Right kidney (tissue), 9 donors: ENCODE measurements at places on chromosomes 5 and 9.

GRCh38 chr9:127539982-127540663 lies 72.0 kb upstream of the STXBP1 start:
- no peak for DNase-seq

DNA sequence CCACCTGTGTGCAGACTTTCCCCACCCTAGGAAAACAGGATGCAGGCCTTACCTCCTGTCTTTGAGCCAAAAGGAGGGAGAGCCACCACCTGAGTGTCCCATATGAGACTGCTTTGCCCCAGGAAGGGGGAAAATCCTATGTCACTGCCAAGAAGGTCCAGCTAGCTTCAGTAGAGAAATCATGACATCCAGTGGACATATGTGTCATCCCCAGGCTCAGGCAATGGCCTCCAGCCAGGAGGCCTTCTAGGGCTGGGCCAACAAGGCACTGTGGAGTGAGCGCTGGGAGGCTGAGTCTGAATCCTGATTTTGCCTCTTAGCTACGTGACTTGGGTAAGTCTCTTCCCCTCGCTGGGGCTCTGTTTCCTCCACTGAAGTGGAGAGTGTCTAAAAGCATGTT lies 60.2 kb downstream of the SMIM23 start:
- DNase-seq: no peak

DNA sequence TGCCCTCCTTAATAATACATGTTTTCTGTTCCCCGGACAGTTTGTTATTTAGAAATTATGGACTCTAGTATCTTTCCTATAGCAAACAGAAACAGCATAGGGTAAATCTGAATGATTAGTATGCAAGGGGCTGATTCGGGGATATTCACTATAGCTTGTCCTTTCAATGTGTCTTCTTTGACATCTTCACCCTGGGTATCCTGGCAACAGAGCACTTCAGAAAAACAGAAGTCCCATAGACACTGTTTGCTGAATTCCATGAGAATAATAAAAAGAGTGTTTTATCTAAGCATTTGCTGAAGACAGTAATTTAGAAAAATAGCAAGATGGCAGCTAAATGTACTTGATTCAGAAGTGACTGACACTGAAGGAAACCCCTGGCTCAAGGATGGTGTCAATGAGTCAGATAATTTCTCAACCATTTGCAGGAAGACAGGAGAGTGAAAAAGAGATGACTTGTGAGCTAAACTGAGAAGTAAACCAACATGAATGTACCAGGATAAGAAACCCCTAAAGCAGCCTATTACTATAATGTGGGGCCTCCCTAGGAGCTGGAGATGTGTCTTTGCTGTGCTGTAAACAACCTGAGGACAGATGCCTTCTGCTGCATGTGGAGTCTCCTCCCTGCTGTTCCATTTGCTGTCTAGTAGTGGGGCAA lies 246.2 kb downstream of the MAN2A1 start:
- DNase-seq: no peak

DNA sequence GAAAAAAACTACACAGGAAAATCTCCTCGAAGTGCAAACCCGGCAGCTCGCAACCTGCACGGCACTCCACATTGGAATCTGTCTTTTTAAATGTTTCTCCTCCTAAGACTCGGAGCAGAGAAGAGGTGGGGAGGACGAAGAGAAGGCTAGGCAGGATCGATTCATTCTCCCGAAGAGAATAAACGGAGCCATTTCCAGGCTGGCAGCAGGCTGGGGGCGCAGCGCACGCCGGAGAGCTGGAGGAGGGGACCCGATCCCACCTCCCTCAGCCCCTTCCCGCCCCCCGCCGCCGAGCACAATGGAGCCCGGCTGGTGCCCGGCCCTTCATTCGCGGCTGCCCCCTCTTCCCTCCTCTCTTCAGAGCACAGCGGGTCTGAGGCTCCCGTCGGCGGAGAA lies 628 bp downstream of the HOMER1 start:
- peak; percentile 71 for DNase-seq

GRCh38 chr5:125059255-125060002 lies 313.0 kb upstream of the ZNF608 start:
- no peak for DNase-seq

GRCh38 chr9:18296702-18297055 lies 177.3 kb upstream of the ADAMTSL1 start:
- no peak for DNase-seq

- DNase-seq: peak; percentile 63
Measured at GRCh38 chr5:125700380-125700861, 722.8 kb upstream of the GRAMD2B start.

DNA sequence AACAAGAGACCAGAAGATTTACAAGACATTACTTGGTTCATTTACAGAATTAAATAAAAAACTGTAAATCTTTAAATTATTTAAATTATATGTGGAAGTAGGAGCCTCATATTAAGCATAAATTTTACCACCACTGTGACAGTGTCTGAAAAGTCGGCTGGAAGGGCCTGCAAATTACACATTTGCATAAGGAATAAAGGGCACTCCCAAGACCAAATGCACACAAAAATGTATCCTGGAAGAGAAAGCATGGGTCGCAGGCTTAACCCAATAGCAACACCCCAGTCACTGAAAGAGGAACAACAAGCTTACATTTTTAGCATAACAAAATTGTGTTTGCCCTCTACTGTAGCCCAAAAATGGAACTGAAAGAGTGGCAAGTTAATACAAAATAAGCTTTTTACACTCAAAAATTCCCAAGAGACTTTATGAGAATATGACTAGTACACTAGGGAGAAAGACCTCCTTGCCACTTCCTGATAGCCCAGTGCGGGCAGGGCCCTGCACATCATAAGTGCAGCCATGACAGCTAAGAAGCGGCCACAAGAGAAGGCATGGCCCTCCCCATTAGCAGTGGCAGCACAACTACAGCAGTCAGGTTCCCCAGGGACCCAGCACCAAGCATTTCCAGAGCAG lies 482.0 kb downstream of the DTWD2 start:
- DNase-seq: no peak

- no peak for DNase-seq
Measured at GRCh38 chr5:174358276-174358675, 312.8 kb downstream of the NSG2 start.

GRCh38 chr5:157165261-157165660 lies 803 bp downstream of the GARIN3 start:
- DNase-seq: no peak

- no peak for DNase-seq
Measured at GRCh38 chr9:136306211-136307208, 2.6 kb upstream of the CCDC187 start.

DNA sequence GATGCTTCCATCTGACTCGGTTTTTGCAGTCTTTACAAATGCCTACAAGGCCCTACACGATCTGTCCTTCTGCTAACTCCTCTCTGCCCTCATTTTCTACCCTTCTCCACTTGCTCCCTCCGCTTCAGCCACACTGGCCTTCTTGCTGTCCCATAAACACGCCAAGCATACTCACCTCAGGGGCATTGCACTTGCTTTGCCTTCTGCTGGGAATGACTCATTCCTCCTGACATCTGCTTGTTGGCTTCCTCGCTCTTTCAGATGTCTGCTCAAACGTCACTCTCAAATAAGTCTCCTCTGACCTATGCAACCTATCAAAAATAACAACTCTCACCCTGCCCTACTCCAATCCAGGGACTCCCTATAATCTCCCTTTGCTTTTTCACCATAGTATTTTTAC lies 28.2 kb downstream of the CDC25C start:
- no peak for DNase-seq

DNA sequence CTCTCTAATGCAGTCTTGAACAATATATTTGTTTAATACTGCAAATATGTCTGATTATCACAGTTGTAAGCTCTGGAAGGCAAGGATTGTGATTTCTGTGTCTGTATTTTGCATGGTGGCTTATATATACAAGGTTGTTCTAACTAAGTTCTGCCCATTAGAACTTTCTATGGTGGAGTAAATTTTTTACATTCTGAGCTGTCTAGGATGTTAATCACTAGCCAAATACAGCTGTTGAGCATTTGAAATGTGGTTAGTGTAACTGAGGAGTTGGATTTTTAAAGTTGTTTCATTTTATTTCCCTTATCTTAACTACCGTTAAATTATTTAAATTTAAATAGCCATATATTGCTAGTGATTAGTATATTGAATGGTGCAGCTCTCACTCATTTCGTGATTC lies 64.3 kb upstream of the DMRTA1 start:
- no peak for DNase-seq

DNA sequence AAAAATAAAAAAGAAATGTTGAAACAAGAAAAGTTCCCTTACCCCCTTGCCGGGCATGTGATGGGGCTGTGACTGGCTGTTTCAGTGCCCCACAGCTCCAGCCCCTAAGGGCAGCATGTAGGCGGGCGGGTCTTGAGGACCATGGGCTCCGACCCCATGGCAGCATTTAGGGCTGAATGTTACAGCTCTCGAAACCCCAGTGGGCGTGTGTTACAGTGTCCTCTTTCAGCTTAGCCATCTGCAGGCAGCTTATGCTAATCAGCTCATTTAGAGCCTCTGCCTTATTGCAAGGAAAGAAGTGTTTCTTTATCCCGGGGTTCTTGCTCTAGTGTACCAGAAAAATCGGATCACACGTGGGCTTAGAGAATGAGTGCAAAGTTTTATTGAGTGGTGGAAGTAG lies 497.4 kb upstream of the CYLC2 start:
- DNase-seq: no peak

DNA sequence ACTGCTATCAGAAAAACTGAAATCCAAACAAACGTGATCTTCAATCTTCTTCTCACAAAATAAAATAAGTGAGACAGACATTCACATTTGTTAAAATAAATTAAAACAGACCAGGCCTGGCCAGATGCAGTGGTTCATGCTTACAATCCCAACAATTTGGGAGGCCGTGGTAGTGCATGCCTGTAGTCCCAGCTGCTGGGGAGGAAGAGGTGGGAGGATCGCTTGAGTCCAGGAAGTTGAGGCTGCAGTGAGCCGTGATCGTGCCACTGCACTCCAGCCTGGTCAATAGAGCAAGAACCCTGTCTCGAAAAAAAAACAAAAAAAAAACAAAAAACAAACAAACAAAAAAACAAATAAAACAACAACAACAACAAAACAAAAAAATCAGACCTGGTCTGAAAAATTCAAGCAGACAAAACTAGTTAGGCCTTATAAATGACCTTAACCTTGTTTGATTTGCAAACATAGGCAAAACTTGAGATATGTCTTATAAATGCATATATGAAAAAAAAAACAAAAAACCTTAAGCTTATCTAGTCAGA lies 10.8 kb downstream of the MAPKAP1 start:
- DNase-seq: no peak

GRCh38 chr9:28272127-28272526 lies 698.8 kb upstream of the C9orf72 start:
- no peak for DNase-seq

DNA sequence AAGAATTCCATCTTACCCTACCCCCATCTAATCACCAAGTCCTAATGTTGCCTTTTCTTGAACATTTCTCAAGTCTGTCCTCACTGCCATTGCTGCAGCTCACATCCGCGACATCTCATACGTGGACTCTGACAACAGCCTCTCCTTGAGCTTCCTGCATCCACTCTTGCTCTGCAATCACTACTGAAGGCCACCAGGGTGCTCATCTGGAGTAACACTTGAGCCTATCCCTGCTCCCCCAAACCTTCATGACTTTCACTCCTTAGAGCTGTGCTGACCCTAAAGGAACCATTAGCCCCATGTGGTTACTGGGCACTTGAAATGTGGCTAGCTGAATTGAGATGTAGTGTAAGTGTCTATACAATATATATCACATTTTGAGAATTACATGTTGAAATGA lies 46.4 kb upstream of the CTXN3 start:
- no peak for DNase-seq

DNA sequence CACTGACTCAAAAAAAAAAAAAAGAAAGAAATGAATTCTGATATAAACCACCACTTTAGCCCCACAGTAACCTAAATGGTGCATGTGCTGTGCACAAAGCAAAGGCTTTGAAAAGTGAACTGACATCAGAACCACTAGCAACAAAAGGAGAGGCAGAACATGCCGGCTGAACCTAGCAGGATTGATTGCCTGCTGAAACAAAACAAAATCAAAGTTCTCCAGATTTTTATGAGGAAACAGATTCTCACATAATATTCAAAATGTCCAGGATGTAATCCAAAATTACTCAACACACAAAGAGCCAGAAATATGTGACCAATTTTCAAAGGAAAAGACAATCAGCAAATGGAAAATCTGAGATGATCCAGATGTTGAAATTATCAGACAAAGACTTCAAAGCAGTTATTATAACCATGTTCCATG lies 37.9 kb downstream of the UBTD2 start:
- no peak for DNase-seq

DNA sequence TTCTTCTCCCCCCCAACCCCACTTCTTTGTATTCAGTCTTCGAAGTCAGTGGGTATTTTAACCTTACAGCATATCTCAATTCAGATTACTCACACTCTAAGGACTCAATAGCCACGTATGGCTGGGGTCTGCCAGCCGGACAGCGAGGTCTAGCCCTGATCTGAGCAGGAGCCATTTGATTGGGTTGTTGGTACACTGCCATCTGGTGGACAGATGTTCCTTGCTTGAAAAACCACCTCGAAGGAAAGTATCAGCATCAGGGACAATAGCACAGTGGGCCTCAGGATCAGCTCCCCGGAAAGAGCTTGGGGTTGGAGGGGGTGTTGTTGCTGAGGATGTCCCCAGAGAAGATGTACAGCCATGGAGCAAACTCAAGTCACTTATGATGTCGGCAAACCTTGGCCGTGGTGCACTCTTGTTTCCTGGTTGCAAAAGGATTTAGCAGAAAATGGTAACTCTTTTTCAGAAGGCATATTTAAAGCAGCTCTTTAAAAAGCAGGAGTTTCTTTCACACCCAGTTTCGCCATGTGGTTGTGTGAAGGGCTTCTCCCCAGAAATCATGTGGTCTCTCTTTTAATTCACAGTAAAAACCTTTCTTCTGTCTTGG lies 31.7 kb upstream of the KCNMB1 start:
- peak; percentile 58 for DNase-seq

DNA sequence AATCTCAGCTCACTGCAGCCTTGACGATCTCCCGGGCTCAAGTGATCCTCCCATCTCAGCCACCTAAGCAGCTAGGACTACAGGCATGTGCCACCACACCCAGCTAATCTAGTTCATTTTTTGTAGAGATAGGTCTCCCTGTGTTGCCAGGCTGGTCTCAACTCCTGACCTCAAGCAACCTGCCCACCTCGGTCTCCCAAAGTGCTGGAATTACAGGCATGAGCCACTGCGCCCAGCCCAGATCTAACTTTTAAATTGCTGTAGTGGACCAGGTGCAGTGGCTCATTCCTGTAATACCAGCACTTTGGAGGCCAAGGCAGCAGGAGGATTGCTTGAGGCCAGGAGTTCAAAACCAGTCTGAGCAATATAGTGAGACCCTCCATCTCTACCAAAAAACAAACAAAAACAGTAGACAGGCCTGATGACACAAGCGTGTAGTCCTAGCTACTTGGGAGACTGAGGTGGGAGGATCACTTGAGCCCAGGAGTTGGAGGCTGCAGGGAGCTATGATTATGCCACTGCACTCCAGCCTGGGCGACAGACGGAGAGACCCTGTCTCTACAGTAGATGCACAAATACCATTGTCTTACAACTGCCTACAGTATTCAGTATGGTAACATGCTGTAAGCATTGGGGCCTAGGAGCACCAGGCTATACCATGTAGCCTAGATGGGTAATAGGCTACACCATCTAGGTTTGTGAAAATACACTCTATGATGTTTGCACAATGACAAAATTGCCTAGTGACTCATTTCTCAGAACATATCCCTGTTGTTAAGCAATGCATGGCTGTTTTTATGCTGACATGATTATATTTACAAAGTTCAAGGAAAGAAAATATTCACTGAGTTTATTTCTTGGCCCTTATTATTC lies 1.5 kb upstream of the SIT1 start:
- DNase-seq: no peak

- no peak for DNase-seq
Measured at GRCh38 chr5:127832067-127832466, 128.9 kb downstream of the CCDC192 start.

- DNase-seq: peak; percentile 86
Measured at GRCh38 chr5:88660947-88661805, 221.8 kb downstream of the MEF2C start.
